ENCODE measurements at places on chromosomes 11 and 22. TPM values are rescaled to one million over a fixed set of nuclear protein-coding genes. Genes with fewer than 3 reads are reported as not detected.

DNA sequence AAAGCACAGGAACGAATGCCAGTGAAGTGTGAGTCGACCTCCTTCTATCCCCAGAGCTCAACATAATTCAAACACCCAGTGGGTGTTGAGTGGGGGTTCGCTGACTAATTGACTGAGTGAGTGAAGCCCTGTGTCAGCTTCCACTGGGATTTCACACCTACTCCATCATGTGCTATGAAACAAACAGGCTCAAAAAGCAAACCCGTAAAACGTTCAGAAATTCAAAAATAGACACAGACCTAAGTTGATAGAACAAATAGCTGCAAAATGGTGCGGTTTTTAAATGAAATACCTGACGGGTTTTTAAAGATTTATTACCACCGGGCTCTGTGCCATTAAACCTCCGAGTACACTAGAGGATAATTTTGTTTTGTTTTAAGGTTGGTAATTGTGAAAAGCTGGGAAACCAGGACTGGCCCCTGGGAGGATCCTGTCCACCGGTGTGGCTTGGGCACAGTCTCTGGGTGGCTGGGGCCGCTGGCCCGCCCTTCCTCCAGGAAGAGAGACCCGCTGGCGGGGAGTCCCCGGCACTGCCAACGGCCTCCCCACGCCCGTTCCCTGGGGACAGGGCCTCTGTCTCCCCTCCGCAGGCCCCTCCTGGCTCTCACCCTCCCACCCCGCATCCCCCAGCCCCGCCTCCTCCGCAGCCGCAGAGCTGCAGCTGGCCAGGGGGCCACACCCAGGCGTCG lies 13.6 kb downstream of the KCNJ5 start:
- peak overlapping the region; percentile 75 for H3K27ac ChIP-seq
- DNase-seq = no peak
- H3K4me3 ChIP-seq = peak overlapping the region; percentile 70
- H3K27me3 ChIP-seq = no peaks in the 10 kb centered on the region
- peaks cover 56% of the 10 kb centered on the region for H3K4me1 ChIP-seq

GRCh38 chr11:101974255-101974654 lies 57.9 kb upstream of the ANGPTL5 start:
- no peaks in the 10 kb centered on the region for H3K27me3 ChIP-seq
- no peak for DNase-seq
- no peak overlapping the region for H3K4me3 ChIP-seq
- H3K27ac ChIP-seq = no peak overlapping the region
- no peaks in the 10 kb centered on the region for H3K4me1 ChIP-seq
- H3K36me3 ChIP-seq = no peaks in the 10 kb centered on the region

- H3K27ac ChIP-seq = no peak overlapping the region
- no peaks in the 10 kb centered on the region for H3K4me1 ChIP-seq
- no peak overlapping the region for H3K4me3 ChIP-seq
- no peak for DNase-seq
Observed at GRCh38 chr11:9936754-9937153, 272.9 kb downstream of the SWAP70 start.

- H3K4me3 ChIP-seq = no peak overlapping the region
- no peaks in the 10 kb centered on the region for H3K27me3 ChIP-seq
- no peaks in the 10 kb centered on the region for H3K4me1 ChIP-seq
- DNase-seq = no peak
- no peak overlapping the region for H3K27ac ChIP-seq
- no peaks in the 10 kb centered on the region for H3K36me3 ChIP-seq
Observed at GRCh38 chr11:105799728-105800462, 190.0 kb downstream of the GRIA4 start.

GRCh38 chr11:128405714-128406662 lies 181.4 kb downstream of the ETS1 start:
- H3K27ac ChIP-seq = no peak overlapping the region
- no peaks in the 10 kb centered on the region for H3K27me3 ChIP-seq
- H3K4me3 ChIP-seq = no peak overlapping the region
- H3K4me1 ChIP-seq = no peaks in the 10 kb centered on the region
- no peak for DNase-seq
- no peaks in the 10 kb centered on the region for H3K36me3 ChIP-seq

- H3K4me3 ChIP-seq = no peak overlapping the region
- peaks cover 21% of the 10 kb centered on the region for H3K36me3 ChIP-seq
- DNase-seq = no peak
- no peaks in the 10 kb centered on the region for H3K4me1 ChIP-seq
- H3K27ac ChIP-seq = peak overlapping the region; percentile 24
- no peaks in the 10 kb centered on the region for H3K27me3 ChIP-seq
Observed at GRCh38 chr22:26525946-26526564, 13.8 kb upstream of the TFIP11 start.

- H3K36me3 ChIP-seq = no peaks in the 10 kb centered on the region
- H3K27ac ChIP-seq = no peak overlapping the region
- H3K4me1 ChIP-seq = no peaks in the 10 kb centered on the region
- no peak overlapping the region for H3K4me3 ChIP-seq
Observed at GRCh38 chr11:14112721-14113120, 150.2 kb downstream of the SPON1 start.

DNA sequence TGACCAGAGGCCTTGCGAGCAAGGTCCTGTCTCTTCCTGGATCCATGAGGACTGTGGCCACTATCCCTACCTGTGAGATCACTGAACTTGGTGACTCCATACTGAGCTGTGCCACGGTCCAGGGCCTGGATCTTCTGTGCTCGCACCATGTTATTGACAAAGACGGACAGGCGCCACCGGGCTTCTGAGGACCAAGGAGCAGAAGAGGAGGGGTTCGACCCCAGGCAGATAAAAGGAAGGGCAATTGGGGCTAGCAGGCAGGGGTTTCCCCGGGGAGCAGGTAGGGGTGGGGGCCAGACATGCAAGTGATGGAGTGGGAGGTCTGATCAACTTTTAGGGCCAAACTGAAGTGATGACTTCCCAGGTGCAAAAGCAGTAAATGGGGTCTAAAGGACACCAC lies 2.2 kb downstream of the CTSF start:
- no peaks in the 10 kb centered on the region for H3K27me3 ChIP-seq
- H3K27ac ChIP-seq = no peak overlapping the region
- no peak for DNase-seq
- H3K4me3 ChIP-seq = no peak overlapping the region
- H3K36me3 ChIP-seq = peaks cover 9% of the 10 kb centered on the region
- H3K4me1 ChIP-seq = no peaks in the 10 kb centered on the region

- no peak for DNase-seq
- no peaks in the 10 kb centered on the region for H3K36me3 ChIP-seq
- H3K27me3 ChIP-seq = no peaks in the 10 kb centered on the region
Observed at GRCh38 chr11:118924591-118925585, 838 bp downstream of the BCL9L start.

The GTPBP1 gene
- 23.2 TPM for total RNA-seq

The PAAF1 gene
- 10.2 TPM for total RNA-seq

Measured in right atrium auricular region (tissue), 2 donors.